ENCODE measurements at places on chromosomes 16 and 17.
A peak's percentile ranks its signal among the peaks of the same experiment; 100 is the strongest.

DNA sequence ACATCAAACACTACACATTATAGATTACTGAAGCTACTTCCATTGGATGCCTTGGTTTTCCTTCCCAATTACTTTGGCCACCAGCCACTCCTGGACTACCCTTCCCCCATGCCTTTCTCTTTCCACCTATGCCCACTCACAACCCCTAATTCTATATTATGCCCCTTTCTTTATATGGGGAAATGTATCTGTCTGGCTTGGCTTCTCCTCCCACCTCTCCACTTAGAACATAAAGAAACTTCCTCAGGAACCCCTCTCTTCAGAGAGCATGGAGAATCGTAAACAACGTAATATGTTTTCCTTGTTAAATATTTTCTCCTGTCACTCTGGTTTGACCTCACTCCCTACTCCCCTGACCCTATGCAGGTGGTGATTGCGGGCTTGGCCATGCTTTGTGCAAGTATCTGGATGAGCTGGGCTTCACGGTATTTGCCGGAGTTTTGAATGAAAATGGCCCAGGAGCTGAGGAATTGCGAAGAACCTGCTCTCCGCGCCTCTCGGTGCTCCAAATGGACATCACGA lies 32.8 kb downstream of the HSD17B2 start:
- DNase-seq = no peak

DNA sequence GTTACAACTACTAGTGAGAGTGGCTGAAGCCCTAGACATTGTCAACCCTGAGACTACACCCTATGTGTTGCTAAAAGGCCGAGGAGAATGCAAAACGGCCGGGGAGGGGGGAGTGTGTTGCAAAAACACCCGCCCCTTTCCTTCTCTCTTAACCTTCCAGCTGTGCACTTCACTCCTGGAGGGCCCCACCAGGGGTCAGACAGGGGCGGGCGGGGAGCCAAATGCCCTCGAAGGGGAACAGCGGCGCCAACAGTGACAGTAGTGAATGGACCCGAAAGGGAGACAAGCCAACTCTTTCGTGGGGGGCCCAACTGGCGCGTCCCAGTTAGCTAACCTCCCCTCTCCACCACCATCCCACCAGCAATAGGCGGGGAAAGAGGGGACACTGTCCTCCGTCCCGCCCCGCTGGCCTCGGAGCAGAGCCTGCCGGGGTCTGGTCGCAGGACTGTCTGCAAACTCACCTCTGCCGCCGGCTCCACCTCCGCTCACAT lies 352 bp downstream of the MARF1 start:
- DNase-seq = no peak

DNA sequence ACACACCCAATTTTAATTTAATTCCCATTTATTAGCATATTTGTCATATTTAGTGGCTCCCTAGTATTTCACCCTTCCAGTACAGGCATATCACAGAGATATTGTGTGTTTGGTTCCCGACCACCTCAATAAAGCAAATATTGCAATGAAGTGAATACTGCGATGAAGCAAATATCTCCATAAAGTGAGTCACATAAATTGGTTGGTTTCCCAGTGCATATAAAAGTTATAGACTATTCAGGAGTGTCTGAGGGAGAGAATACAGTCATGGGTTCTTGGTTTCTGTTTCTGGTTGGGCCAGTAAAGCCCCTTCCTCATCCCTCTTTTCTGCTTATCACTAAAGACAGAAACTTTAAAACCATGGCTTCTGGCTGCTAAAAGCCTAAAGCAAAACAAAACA lies 295.4 kb upstream of the AXIN2 start:
- DNase-seq = no peak

DNA sequence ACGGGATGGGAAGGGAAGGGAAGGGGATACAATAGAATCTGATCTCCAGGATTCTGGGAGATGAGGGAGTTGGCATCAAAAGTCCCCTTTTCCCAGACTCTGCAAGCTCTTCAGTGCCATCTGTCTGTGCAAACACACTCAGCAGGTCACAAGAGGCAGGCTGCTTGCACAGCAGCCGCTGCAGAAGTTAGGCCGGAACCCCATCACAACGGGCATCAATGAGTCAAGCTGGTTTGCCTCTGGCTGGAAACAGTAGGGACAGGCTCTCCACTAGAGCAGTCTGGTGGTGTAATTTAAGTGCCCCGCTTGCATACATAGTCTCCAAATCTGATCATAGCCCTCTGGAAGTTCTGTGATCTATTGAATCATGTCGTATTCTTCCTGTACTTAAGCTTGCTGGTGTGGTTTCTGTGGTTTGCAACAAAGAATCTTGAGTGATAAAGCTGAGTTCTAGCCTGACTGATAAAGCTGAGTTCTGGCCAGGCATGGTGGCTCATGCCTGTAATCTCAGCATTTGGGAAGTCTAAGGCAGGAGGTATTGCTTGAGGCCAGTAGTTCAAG lies 33.7 kb upstream of the KDM8 start:
- no peak for DNase-seq

- DNase-seq = no peak
Measured at GRCh38 chr17:17606416-17607000, 15.0 kb upstream of the PEMT start.

GRCh38 chr17:80952291-80952690 lies 39.4 kb upstream of the CHMP6 start:
- DNase-seq = no peak

DNA sequence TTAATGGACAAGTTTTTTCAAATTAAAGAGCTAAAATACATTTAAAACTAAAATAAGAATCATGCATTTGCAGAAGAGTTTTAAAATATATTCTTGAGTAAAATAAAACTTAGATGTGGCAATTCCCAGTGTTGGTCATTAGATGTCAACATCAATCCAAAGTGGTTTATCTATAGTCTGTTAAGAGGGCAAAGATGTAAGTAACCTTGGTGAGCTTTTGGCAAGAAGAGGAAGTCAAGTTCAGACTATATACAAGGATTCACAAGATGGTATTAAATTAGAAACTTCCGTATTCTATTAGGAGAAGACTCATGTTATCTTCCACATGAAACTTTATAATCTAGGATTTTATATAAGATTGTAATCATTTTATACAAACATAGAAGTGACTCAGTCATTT lies 73.1 kb downstream of the CEP95 start:
- no peak for DNase-seq

GRCh38 chr17:28069061-28069460 lies 26.6 kb downstream of the NLK start:
- DNase-seq = no peak

GRCh38 chr17:77769762-77770161 lies 188.7 kb upstream of the TNRC6C start:
- DNase-seq = no peak

DNA sequence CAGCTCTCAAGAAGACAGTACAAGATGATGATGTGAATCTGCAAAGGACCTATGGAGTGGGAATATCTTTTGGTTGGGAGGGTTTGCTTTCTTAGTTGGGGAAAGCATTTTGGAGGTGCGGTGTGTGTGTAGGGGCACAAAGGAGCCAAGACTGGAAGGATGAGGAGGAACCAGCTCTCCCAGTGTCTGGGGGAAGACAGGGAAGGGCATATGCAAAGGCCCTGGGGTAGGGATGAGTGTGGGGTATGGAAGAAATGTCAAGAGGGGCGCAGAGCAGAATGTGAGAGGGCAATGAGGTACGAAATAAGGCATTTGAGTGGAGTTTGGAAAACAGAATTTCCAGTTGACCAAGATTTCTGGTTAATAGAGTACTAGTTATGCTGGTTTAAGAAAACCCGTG lies 187.4 kb downstream of the SNX29 start:
- DNase-seq = no peak

GRCh38 chr16:68902003-68902968 lies 59.0 kb downstream of the TANGO6 start:
- DNase-seq = peak; percentile 55

DNA sequence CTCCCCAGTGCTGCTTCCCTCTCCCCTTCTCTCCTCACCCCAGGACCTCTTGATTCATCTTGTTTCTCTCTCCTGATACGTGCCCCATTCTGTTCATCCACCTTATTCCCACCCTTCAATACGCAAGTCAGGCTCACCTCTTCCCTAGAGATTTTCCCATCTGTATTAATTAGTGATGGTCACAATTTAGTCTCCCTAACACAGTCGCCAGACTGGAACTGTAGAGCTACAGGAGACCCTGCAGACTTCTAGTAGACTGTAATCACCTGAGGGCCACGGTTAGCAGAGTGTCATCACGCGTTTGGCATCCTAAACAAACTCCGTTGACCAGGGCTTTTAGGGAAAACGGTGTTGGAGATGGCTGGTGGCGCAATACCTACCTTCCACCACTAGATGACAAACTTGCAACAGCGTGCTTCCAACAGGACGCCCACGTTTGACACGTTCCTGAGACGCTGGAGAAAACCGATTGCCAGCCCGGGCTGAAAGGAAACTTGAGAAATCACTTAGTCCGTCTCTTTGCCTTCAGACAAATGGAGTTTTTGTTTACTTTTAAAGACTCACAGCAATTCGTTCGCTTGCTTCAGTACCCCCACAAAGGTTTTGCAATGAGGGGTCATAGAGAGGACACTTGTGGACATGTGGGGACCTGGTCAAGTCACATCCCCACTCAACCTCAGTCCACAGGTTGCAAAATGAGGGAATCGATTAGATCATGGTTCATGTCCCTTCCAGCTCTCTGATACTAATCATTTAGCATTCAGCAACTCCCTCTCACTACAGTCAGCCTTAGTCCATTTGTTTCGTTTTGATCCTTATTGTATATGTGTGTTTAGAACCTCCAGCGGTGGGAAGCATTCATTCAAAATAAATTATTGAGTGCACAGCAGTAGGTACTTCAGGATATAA lies 20.6 kb downstream of the MYL4 start:
- peak; percentile 84 for DNase-seq

DNA sequence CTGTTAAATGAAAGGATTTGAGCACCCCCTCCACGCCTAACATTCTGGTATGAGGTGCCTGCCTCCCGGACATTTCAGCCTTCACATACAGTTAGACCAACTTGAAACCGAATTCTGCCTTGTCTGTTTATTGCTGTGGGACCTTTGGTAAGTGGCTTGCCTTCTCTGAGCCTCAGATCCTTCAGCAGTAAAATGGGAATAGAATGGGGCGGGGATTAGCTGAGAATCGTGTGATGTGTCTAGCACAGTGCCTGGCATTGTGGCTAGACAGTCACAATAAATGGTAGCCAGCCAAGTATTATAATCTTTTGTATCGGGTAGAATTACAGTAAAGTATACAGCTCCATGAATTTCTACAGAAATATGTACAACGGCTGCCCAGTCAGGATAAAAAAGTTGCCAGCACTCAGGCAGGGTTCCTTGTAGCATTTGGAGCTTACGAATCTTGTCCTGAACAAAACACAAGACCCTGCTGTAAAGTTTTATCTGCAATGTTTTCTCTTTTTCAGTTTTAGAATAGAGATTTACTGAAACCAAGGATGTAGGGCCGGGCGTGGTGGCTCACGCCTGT lies 786 bp downstream of the TMC7 start:
- DNase-seq = no peak

DNA sequence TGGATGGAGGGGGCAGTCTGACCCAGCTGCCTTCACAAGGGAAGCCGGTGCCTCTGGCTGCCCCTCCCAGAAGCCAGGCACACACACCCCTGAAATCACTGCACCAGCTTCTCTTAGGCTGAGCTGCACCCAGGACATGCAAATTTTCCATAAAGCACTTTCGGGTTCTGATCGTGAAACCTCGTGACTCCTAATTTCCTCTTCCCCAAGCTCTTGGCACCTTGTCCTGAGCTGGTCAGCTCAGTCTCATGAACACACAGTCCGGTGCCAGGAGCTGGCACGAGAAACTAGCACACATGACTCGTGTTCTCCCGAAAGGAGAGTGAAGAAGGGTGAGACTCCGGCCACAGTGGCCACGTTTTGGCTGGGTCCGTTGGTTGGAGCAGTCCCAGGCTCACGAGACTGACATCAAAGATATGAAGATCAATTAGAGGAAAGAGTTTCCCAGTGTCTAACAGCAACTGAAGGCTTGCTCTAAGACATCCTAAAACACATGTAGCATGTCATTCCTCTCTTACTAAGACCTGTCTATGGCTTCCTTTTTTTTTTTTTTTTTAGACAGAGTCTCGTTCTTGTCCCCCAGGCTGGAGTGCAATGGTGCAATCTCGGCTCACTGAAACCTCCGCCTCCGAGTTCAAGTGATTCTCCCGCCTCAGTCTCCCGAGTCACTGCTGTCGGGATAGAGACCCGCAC lies 9.2 kb upstream of the ABR start:
- DNase-seq = no peak

DNA sequence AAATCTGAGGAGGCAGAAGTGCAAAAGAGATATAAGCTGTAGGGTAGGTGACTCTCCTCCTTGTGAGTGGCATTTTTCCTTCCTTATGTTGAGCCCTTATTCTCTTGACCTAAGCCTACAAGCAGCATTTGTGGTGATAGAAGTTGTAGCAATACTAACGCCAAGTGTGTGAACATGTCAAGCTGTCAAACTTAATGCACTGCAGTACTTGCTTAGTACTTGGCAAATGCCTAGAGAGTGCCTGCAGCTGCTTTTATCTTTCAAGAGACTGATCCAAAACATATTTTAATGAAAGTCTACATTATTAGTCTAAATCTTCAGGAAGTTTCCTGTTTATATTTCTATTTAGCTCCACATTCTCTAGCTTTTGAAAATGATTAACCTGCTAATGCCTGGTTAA lies 83.2 kb downstream of the CNTNAP4 start:
- DNase-seq = no peak

DNA sequence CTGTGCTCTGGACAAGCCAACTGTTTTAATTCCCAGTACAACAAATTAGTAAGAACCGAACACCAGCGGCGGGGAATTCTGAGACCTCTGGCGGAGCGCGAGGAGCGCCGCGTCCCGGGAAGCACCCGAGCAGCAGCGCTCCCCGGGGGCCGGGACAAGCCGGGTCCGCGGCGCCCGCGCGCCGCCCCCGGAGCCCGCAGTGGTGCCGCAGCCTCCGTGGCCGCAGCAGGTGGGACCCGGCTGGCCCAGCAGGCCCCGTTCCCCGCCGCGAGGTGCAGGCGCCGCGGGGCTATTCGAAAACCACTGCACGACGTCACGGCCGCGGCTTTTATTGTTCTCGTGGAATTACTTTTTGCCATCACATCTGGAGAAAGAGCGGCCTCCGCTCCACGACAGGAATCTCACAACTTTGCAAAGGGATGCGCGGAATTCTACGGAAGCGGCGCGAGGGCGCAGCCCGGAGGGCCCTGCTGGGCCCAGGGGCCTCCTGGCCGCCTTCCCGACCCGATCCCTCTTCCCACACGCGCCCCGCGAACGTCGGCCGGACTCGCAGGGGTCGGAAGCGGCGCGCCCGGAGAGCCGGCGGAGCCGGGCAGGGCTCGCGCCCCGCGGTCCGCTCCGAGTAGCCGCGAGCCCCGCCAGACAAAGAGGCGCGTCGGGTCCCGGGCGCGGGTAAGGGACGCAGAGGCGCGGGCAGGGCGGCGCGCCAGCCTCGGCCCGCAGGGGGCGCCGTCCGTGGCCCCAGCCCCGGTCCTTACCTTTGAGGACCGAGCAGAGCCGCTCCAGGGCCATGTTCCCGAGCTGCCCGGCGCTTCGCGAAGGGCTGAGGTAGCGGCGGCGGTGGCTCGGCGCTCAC lies 696 bp downstream of the NETO2 start:
- DNase-seq = no peak

DNA sequence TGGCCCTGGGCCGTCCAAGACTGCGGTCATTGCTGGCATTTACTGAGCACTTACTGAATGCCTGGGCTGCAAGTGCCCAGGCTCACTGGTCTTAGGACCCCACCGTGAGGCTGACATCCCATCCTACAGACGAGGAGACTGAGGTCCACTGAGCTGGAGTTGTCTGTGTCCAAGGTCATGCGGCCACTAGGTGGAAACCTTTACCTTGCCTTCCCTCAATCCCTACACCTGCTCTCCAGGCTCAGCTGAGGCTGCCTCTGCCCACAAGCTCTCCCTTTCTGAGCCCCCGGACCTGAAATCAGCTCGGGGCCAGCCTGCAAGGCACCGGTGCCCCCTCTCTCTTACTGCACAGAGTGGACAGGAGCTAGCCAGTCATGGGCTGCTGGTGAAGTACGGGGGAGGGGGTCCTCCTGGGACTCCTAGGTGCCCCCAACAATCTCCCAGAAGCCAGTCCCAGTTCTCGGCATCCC lies 1.5 kb downstream of the CASKIN1 start:
- no peak for DNase-seq
